ENCODE measurements at places on chromosomes 1 and 21.

DNA sequence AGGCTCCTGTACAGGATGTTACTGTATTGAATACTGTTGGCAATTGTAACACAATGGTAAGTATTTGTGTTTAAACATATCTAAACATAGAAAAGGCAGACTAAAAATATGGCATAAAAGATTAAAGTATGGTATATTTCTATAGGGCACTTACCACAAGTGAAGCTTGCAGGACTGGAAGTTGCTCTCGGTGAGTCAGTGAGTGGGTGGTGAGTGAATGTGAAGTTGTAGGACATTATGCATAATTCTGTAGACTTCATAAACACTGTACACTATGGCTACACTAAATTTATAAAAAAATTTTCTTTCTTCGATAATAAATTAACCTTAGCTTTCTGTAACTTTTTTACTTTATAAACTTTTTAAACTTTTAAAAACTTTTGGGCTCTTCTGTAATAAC, 13.7 kb upstream of the TRIM62 start:
- no peak for DNase-seq

- no peak for DNase-seq
These were observed 14.4 kb downstream of the FRRS1 start for GRCh38 chr1:99751877-99752504.

DNA sequence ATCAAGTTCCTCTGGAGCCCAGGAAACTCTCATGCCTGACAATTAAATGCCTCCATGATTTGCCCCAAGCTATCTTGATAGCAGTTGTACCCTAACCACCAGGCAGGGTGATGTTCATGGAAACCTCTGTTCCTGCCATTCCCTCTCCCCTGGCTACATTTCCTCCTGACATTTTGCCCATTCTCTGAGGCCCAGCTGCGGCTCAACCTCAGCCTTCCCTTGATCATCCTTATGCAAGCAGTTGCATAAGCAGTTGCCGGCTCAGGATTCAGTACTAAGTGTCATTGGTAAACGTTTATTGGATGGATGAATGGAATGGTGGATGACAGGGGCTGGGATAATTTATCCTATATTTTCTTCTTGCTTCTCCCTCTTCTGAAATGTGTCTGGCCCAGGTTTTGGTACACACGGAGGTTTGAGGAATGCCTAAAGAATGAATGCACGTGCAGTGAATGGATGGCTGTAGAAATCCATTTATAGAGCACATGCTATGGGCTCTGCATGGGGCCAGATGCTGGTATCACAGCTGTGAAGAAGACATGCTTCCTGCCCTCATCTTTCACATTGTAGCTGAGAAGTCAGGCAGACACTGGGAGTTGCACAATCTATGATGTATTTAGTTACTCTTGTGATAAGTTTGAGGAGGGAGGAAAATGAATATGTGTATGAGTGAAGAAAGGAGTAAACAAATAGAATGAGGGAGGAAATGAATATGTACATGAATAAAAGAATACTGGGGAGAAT, 261.8 kb downstream of the FOXD2 start:
- DNase-seq: no peak

GRCh38 chr1:176456795-176457194, 6.2 kb upstream of the PAPPA2 start:
- DNase-seq: no peak

- DNase-seq: no peak
These were observed 4.1 kb upstream of the PDZK1 start for GRCh38 chr1:145711213-145711651.

- DNase-seq: no peak
These were observed 53.0 kb downstream of the KANK4 start for GRCh38 chr1:62265956-62266935.

GRCh38 chr1:240173836-240174235, 82.2 kb downstream of the FMN2 start:
- no peak for DNase-seq

DNA sequence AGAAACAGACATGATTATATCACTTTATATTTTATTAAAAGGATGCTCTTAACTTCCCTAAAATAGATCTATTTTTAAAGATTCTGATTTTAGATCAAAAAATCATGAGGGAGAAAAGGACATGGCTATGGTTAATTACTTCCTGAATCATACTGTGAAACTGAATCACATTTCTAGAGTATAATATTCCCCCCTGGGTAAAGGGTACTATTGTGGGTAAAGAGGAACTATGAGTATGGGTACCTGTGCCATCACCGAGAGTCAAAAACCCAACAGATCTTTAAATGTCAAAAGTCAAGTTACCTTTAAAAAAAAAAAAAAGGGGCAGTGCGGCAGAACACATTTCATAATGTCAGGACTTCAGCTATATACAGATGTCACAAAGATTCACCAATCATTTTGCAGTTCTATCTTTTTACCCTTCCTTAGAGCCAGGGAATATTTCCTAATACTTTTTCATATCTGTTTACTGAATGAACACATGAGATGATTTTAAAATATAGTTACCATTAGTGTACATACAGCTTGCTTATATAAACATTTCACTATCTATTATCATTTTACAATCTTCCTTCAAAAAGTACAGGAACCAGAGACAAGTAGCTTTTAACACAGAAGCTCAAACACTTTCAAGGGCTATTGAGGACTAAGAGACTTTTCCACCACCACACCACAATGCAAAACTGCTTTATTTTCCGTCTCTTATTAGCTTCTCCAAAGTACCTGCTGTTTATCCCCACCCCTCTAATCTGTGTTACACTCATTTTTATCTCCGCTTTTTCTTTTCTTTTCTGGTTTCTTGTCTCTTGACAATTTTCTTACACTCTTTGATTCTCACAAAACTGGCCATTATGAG, 45.0 kb downstream of the EVI5 start:
- no peak for DNase-seq

GRCh38 chr21:27300770-27301169, 333.9 kb upstream of the ADAMTS5 start:
- DNase-seq: no peak

- no peak for DNase-seq
These were observed 246.7 kb downstream of the MRPL39 start for GRCh38 chr21:25360593-25360992.

DNA sequence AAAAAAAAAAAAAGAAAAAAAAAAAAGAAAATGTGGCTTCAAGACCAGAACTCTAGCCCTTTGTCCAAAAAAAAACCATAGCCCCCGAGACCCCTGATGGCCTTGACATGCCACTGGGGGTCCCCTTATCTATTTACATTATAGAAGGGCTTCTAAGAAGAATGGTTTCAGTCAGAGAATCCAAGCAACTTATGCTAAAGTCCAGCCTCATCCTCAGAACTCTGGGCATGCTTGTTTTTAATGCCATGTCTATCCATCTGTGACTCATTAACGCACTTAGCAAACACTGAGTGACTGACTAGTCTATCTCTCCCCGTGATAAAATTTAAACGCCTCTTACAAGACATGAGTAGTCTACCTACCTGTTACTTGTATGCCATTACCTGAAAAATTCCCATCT, 29.3 kb downstream of the ERG start:
- no peak for DNase-seq

DNA sequence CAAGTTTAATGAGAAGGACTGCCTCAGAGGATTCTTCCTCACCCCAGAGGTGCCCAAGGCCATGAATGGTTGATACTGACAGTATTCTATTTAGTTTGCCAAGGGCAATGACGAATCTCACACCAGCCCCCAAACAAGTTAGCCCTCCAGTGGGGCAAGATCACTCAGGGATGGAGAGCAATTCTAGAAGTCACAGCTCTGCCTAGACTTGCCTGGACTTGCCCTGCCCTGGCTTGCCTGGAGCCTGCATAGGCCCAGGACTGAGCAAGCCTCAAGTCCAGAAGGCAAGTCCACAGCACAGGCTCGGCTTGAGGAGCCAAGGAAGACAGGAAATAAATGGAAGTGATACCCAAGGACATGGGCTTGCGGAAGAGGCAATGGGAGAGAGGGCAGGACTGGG, 39.5 kb upstream of the RGS16 start:
- DNase-seq: no peak

DNA sequence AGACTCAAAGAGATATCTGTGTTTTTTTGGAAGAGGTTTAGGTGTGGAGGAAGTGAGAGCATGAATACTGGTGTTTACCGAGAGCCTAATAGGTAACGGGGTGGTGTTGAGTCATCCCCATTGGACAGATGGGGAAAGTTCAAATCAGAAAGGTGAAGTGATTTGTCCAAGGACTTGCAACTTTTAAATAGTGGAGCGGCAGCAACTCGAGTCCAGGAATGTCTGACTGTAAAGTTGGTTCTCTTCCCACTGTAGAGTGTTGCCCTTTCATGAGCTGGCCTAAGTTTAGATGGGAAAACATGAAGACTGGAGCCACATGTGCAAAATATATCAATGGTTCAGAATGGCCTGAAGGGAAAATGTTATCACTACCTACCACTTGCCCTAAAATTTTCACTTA, 125.7 kb downstream of the LYPLAL1 start:
- no peak for DNase-seq

GRCh38 chr1:197463142-197463541, 195.1 kb downstream of the CRB1 start:
- DNase-seq: no peak

DNA sequence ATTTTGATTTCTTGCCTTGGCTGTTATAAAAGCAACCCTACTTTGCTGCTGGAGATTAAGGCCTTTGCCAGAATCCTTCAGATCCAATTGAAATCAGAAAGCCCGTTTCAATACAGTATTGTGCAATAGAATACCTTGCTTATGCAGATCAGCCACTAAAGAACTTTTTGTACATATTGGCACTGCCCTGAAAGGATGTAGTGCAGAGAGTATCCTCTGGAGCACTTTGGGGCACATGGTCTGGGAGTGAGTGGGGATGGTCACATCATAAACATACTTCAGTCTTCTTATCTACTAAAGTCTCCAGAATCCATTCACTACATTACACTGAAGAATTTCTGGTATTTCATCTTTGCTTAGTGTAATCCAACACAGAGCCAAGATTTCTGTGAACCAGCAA, 189.0 kb downstream of the CENPF start:
- no peak for DNase-seq

DNA sequence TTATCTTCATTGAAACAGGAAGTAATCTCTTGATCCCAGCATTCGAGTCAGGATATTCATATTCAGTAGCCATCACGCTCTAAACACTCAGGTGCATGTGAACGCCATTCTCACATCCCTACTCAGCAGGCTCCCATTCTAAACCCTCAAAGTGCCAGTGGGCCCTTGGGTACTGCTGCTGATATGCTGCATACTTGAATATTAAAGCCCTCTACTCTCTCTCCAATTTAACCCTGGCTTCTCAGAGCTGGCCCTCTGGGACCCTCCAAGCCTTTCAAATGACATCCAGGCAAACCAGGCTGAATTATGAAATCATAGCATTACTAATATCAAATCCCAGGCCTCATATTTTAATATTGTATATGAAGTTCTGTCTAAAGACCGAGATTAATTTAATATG, 468.2 kb downstream of the NUF2 start:
- DNase-seq: no peak

- no peak for DNase-seq
These were observed 42.5 kb upstream of the SYT2 start for GRCh38 chr1:202752774-202753173.

DNA sequence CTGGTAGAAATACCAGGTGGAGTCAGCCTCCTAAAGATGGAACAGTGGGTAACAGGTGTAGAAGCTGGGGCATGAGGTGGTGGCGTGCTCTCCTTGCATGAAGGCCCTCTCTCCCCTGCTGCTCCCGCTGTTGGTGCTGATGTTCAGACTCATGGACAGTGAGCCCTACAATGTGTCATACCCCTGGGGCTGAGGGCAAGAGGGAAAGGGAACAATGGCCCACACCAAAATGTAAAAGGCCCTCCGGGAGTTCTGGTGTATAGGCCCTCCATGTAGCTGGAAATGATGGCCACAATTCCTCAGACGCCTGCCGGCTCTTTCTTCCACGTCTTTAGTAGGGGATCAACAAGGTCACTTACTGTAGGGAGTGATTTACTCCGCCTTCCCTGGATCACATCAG, 194.9 kb downstream of the DYRK1A start:
- DNase-seq: no peak

DNA sequence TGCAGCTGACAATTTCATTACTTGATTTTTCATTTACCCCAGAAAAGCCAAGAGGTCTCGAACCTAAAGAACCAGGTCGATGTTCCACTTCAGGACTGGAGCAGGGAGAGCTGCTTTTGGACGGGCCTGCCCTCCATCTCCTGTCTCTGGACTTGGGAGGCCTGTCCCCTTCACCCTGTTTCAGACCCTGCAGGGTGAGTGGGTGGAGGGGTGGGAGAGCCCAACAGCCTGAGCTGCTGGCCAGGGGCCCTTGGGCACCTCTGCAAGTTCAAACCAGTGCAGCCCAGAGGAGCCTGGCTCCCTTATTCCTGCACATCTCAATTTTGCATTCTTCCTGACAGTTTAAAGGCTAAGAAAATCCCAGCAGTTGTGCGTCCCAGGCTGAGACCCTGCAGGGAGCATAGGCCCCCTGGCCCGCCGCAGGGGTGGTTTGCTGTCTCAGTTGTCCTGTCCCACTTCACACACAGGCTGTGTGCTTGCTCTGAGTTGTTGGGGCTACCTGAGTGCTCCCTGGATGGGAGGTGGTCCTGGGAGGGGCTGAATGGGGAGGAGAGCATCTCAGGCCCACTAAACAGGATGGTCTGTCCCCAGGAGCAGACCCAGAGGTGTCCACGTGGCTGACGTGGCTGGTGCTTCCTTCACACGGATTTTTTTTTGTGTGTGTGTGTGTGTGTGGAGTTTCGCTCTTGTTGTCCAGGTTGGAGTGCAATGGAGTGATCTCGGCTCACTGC, 443.7 kb downstream of the PTPRU start:
- no peak for DNase-seq

DNA sequence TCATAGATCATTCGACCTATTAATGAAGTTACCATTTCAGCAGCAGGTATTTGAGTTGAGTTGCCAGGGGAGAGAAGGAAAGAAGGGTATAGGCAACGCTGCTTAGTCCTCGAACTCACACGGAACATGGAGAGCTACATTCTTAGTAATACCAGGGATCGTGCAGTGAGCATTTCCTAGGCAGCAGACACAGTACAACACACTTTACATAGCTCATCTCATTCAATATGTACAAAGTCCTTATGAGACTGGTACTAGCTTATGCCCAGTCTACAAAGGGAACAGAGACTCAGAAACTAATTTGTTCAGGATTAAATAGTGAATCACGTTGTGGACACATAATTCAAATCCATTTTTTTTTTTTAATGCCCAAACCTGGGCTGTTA, 25.6 kb downstream of the IRF2BP2 start:
- no peak for DNase-seq

DNA sequence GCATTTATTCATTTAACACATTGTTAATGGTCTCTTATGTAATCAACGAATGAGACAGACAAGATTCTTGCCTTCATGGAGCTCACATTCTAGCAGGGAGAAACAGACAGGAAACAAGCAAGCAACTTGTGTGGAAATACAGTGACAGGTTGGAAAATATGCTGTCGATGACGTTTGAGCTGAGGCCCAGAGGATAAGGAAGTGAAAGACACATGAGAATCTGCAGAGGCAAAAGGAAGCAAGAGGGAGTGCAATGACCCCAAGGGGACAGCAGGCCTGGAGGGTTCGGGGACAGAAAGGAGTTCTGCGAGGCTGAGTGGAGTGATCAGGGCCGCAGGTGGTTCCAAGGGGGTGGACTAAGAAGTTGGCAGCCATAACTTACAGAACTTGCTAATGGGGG, 60.6 kb upstream of the AKT3 start:
- no peak for DNase-seq

Data from stimulated activated naive CD4-positive, alpha-beta T cell treated with Interleukin-2 at 50 U/mL for 16 hours (primary cell).